ENCODE measurements at places on chromosomes 1 and 21.

- DNase-seq, result no peak
Observed at GRCh38 chr21:22191581-22191980, 1193.4 kb downstream of the NCAM2 start.

GRCh38 chr1:214506972-214507431, 44.4 kb downstream of the PTPN14 start:
- DNase-seq, result peak; percentile 66

- DNase-seq, result no peak
Observed at GRCh38 chr1:152182431-152182830, 23.4 kb upstream of the RPTN start.

DNA sequence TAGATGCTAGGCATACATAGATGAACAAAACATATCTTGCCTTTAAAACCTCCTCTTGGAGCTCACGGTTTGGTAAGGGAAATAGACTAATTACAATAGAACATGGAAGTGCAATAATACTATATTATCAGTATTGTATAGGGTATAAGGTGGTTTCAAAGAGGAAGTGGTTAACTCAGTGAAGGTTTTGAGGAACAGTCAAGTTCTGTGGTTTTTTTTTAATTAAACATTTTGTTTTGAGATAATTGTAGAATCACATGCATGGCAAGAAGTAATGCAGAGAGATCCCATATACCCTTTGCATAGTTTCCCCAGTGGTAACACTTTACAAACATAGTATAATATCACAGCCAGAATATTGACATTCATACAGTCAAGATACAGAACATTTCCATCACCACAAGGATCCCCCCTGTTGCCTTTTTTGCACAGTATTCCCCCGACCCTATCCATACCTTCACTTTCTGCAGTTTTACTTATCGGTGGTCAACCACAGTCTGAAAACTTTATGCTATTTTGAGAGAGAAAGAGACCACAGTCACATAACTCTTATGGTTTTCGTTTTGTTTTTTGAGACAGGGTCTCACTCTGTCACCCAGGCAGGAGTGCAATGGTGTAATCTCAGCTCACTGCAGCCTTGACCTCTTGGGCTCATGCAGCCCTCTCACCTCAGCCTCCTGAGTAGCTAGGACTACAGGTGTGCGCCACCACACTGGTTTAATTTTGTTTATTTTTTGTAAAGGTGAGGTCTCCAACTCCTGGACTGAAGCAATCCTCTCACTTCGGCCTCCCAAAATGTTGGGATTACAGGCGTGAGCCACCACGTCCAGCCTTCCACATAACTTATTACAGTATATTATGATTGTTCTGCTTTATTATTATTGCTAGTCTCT, 60.5 kb upstream of the KIAA1614 start:
- DNase-seq, result no peak

GRCh38 chr21:41765973-41766882, 624 bp downstream of the RIPK4 start:
- DNase-seq, result peak; percentile 35

DNA sequence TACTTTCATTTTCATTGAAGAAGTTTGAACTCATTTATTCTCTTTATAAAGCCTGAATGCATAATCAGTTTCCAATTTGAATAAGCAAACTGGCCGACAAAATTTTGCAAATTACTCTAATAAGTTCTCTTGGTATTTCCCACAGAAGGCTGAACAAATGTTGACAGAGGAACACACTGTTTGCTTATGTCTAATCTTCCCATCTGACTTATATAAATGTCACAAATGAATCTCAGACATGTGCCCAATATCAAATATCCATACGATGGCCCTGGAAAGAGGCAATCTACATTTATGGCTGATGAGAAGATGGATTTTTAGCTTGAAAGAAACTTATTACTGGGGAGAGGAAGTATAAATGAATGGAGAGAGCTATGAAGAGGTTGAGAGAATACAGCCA, 380.6 kb upstream of the ZRANB2 start:
- no peak for DNase-seq

DNA sequence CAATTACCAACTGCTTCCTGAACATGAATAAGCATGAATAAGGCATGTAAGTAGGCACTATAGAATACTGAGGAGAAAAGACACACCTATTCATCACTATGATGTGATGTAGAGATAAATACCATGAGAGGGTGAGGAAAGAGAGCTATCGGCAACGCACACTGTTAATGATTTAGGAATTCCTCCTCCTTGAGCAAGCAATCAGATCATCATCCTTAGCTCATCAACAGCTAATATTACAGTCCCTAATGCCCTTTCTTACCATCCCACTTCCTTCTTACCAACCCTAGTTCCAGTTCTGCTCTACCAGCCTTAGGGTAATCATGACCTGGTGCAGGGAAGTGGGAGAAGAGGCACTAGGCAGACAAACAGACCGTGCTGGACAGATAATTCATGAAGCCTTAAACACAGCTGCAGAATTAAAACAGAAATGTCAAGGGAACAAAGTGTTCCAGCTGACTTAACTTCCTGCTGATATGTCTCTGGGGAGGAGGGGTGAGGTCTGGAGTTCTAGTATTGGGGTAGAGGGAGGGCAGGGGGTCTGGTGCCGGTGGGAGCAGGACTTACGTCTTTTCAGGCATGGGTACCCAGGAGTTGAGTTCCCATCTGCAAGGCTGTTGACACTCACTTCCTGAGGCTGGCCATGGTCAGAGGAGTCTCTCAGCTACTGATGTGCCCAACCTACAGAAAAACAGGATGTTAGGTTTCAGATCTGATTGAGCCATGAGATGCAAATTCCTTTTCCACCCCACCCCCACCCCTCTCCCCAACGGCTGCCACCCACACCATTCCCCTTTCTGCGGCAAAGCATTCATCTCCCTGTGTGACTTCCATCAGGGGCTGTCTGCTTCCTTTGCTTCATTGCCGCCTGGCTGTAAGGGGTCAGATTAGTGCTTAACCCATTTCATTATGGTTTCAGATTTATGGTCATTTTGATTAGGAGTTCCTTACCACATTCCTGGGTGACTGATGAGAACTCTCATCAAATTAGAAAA, 12.6 kb upstream of the RCSD1 start:
- DNase-seq, result peak; percentile 67

DNA sequence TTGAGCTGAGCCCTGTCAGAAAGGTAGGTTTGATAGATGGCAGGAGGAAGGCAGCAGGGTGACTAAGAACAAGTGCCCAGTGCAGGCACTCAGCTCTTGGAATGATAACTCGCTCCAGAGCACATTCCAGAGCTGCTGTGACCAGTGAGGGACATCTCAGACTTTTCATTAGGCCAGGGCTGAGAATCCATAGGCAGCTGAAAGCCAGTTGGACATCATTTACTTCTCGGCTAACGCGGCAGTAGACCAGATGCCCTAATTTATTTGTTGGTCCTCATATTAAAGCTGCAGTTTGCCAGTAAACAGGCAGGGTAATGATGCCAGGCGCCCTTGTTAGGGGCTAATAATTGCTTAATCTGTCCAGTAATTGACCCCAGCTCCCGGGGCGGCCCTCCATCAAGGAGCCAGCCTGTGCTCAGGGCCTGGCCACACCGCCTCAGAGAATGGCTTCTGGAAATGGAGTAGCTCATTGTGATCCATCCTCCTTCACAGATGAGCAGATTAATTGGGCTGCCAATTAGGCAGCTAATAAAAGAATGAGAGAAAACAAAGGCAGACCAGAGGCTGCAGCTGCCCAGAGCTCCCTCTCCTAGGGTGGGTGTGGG, 122.0 kb downstream of the BEND5 start:
- no peak for DNase-seq

- DNase-seq, result no peak
Observed at GRCh38 chr21:45655124-45655523, 11.6 kb downstream of the PCBP3 start.

GRCh38 chr1:206706298-206706791, 21.6 kb downstream of the MAPKAPK2 start:
- peak; percentile 72 for DNase-seq

GRCh38 chr1:17304151-17304825, 3.7 kb upstream of the PADI4 start:
- DNase-seq, result no peak

- DNase-seq, result no peak
Observed at GRCh38 chr1:201694608-201695335, 134.2 kb upstream of the IPO9 start.

DNA sequence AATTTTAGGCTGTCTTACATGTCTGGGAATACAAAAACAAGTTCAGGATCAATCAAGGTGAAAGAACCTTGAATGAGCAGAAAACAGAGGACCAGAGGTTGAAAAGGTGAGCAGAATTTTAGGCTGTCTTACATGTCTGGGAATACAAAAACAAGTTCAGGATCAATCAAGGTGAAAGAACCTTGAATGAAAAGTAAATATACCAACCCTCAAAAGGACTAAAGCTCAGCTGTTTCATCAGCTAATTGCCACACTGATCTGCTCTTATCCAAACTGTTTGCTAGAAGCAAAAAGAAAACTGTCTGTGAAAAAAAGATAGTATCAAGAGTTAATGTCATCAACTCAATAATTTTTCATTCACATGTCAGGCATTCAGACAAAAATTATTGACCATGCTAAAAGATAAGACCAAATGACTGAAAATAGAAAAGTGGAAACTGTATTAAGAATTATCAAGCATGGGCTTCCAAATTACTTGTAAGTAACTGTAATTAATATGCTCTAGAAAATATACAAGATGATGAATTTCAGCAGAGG, 69.2 kb downstream of the LTN1 start:
- DNase-seq, result no peak

DNA sequence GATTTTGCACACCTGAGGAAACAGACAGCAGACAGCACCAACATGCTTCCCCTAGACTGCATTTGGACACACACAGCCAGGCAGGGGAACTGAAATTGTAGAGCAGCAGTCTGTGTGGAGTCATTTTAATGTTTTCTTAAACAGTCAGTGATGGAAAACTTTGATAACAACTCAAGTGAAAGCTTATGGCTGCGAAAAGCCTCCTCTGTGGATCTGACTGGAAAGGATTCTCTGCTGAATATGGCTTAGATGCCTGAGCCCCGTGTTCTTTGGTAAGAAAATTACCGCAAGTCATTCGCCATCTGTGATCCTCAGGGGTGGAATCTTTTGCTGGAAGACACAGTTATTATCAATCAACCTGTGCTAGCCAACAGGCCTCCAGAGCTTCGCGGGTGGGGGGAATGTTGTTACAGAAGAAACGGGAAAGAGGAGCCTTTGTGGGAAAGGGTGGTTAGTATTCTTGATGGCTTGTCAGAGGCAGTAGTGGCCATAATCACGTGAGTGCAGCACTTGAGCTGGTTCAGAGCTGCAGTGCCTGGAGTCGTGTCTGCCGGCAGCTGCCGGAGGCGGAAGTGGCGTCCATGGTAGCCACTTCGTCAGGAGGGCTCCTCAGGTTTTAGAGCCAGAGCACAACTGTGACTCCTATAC, 204.7 kb downstream of the ST6GALNAC3 start:
- peak; percentile 43 for DNase-seq

GRCh38 chr1:238960071-238960470, 426.3 kb upstream of the CHRM3 start:
- no peak for DNase-seq

DNA sequence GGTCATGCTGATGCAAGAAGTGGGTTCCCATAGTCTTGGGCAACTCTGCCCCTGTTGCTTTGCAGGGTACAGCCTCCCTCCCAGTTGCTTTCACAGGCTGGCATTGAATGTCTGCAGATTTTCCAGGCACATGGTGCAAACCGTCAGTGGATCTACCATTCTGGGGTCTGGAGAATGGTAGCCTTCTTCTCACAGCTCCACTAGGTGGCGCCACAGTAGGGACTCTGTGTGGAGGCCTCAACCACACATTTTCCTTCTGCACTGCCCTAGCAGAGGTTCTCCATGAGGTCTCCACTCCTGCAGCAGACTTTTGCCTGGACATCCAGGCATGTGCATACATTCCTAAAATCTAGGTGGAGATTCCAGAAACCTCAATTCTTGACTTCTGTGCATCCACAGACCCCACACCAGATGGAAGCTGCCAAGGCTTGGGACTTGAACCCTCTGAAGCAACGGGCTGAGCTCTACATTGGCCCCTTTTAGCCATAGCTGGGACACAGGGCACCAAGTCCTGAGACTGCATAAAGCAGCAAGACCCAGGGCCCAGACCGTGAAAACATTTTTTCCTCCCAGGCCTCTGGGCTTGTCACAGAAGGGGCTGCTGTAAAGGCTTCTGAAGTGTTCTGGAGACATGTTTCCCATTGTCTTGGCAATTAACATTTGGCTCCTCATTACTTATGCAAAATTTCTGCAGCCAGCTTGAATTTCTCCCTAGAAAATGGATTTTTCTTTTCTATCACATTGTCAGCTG, 466.2 kb upstream of the PBX1 start:
- DNase-seq, result no peak

DNA sequence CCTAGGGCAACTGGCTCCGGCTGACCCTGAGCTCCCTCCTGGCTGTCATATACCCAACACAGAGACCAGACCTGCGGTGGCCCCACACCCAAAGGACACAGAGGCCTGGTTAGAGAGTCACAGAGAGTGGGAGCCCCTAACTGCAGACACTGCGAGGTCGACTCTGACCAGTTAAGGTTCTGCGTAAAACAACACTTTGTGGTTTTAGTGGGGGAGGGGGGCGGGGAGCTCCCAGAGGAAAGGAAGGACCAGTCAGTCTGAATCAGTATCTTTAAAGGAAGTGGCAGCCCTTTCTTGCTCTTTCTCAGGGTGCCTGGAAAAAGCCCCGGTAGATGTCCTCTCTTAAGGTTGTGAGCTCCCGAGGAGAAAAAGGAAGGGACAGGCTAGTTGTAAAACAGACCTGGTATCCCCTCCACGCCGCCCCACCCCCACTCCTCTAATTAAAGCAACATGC, 2.4 kb downstream of the SSBP3 start:
- peak; percentile 21 for DNase-seq

DNA sequence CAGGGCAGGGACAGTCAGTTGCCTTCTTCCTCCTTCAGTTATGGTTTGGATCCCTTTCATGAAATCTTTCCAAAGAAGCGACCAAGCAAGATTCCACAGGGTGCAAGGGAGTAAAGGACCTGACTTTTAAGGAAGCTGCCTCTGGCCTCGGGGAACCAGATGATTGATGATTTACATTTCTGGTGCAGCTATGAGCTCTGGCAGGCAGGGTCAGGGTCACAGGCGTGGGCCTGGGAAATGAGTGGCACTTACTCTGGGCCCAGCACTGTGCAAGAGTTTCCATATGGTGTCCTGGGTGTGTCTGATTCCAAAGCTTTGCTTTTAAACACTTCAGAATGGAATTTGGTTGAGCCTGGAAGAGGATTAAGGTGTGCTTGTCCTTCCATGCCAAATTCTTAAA, 7.2 kb upstream of the CRABP2 start:
- no peak for DNase-seq

DNA sequence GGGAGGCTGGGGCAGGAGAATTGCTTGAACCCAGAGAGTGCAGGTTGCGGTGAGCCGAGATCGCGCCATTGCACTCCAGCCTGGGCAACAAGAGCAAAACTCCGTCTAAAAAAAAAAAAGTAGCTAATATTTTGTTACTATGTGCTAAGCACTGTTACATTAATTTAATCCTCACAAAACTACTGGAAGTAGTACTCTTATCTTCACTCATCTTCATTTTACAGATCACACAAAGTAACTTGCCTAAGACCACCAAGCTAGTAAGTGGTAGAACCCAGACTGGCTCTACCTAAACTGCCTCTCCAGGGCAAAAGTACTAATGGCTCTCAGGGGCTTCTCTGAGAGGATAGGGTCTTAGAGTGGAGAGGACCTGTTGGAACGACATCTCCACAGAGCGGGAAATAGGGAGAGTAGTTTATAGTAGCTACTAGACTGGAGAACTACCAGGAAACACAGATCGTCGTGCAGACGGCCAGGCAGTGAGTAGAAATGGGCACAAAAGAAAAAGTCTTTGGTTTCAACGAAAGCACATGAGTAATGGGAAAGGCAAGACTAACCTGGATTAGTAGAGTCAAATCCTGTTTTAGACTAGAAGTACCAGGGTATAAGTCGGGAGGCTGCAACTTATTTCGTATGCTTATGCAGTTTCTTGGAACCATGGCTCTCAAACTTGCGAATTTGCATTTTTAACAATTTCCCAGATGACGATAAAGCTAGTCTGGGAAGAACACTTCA, 1.4 kb downstream of the CLCC1 start:
- no peak for DNase-seq
